ENCODE measurements at places on chromosomes 6 and 20.

GRCh38 chr6:25242567-25242966 is 36.6 kb upstream of the CARMIL1 start:
- DNase-seq = no peak

- DNase-seq = no peak
Measured at GRCh38 chr20:53517146-53517545, 76.5 kb downstream of the ZNF217 start.

DNA sequence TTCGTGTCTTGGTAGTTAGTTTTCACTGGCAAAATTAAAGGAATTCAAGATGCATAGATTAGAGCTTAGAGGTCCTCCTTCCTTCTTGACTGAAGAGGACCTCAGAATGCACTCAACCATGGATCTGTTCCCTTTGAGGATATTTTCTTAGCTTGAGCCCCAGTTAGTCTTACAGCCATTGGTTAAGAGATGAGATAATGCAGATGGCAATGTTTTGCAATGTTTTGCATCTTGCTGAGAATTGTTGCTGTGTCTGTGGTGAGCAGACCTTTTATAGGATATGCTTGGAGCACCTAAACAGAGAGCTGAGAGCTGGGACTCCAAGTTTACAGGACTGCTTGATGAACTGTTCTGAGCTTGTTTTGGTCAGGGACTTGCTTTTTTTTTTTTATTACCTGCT is 107.5 kb downstream of the TMEM170B start:
- DNase-seq = no peak

DNA sequence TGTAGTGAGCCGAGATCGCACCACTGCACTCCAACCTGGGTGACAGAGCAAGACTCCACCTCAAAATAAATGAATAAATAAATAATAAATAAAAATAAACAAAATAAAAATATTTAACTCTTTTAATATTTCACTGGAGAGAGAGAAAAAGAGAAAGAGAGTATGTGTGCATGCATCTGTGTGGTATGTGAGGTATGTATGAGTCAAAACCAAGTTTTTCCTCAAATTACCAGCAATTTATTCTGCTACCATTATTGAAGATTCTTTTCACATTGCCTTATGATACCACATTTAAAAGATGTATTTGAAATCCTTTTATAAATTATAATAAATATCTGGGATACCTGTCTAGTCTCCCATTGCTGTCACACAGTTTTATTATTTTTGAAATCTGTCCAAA is 122.1 kb downstream of the CD164 start:
- no peak for DNase-seq

- no peak for DNase-seq
Measured at GRCh38 chr20:50670126-50670862, 21.0 kb downstream of the RIPOR3 start.

GRCh38 chr6:138869398-138869797 is 73.5 kb downstream of the ECT2L start:
- DNase-seq = no peak

DNA sequence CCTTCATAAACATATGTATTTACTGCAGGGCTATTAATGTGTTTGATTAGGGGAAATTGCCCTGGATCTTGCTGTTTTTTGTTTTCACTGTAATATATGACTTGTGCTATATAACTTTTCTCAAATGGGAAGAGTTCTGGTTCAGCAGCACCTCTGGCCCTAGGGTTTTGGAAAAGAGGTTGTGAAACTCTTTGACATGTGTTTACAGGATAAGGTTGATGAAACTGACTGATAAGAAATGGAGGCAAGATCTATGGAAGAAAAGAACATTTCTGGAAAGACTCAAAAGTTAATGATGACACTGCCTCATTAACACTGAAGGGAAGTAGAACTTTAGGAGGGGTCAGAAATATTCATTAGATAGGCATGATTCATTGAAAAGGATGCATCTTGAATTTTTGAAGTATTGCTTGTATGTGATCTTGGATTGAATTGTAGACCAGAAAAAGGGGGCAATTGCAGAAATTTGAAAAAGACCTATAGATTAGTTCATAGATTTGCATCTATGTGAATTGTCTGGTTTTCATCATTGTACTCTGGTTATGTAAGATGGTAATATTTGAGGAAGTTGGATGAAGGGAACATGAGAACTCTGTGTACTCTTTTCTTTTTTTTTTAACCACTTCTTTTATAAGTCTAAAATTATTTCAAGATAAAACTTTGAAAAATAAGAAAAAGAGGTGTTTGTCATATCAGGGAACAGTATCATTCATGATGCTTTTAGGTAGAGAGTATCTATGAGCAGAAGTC is 54.0 kb downstream of the UTRN start:
- no peak for DNase-seq

DNA sequence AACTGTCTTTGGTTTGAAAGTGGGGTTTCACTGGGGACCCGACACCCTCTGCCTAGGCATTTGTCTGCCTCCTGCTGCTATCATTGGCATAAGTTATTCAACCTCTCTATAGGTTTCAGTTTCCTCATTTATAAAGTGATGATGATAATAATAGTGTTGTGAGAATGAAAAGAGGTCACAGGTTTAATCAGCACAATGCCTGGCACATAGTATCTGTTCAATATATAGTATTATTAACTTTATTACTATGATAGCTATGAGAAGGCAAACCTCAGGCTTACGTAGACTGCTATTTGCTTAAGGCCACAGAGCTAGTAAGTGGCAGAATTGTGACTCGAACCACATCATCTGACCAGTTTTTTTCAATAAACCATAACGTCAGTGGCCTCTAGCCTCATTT is 256.8 kb downstream of the CDKAL1 start:
- no peak for DNase-seq

DNA sequence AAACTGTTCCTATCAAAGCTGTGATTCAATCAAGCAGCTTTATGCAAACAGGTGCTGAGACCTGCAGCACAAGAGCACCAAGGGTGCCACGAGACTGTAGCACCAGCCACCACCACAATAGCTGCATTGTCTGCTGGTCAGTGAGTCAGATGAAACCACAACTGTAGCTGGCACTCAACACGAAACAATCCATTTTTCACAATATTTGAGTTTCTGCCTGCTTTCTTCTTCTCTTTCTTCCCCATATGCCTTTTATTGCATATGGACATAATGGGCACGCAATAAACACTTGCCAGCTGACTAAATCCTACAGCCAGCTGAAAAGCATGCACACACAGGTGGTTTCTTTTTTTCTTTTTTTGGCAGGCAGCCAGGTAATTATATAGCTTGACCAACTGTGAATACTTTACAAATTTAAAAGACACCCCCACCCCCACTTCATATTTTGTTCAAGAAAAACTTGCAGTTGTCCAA is 16.6 kb downstream of the SLC2A12 start:
- no peak for DNase-seq
